ENCODE measurements at places on chromosomes 7 and 10.

DNA sequence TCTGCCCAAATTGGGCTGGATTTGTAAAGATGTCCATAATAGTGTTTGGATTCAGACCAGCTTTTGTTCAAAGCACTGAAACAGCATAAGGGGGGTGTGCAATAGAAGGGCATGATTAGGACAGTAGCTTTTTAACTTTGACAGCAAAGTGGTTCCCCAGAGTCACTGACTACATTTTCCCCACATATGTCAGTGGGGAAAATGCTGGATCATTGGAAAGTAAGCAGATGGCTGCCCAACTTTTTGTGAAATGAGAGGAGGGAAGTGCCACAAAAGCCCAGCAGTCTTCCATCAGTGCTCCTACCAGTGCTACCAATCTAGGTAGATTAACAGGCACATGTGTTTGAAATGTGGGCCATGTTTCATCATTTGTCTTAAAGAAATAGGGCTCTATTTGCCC, 162.8 kb downstream of the FZD1 start:
- no peak for DNase-seq

DNA sequence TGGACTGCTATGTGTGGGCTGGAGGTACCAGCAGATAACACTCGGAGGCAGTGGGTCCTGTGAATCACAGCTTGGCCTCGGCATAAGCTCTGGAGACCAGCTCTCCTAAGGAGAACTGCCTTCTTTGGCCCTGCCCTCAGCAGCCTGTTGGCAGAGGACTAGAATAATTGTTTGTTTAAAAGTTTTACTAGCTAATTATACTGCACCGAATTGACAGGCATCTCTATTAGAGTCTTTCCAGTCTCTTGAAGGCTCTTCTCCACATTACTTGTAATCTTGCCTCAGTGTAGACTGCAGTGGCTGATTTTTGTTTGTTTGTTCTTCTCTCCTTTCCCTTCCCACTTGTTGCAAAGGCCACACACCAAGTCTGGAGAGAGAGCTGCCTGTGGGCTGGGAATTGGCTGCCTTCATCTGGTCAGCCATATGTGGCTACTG, 183.2 kb downstream of the AUTS2 start:
- no peak for DNase-seq

- no peak for DNase-seq
Observed at GRCh38 chr10:51821745-51822144, 122.3 kb upstream of the CSTF2T start.

- DNase-seq: no peak
Observed at GRCh38 chr7:35533902-35534301, 161.0 kb downstream of the HERPUD2 start.

- DNase-seq: no peak
Observed at GRCh38 chr7:23205577-23205908, 23.7 kb downstream of the NUP42 start.

DNA sequence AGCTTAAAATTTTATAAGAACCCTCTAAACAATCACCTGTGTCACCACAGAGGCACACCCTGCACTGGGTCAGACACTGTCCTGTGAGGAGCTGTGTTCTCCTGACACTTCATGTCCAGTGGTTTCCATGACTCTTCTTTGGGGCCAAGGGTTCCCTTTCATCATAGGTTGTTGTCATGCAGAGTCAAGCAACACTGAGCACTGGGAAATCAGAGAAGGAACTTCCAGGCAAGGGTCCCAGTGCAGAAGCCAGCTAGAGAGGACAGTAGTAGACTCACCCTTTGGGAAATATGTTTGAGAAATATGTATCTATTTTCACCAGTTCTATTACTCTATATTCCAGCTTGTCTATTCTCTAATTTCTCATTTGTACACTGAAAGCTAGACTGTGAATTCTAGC, 56.4 kb upstream of the PRSS58 start:
- DNase-seq: no peak

All from activated CD4-positive, alpha-beta T cell treated with anti-CD3 and anti-CD28 coated beads, Interleukin-10, Interleukin-2, amounts not matched to agents 100 ng/mL and 50 ng/mL, durations not matched to agents 16 hours and 8 hours (primary cell).